ENCODE measurements at places on chromosomes 5 and 9. TPM values are rescaled to one million over a fixed set of nuclear protein-coding genes. Genes with fewer than 3 reads are reported as not detected.

DNA sequence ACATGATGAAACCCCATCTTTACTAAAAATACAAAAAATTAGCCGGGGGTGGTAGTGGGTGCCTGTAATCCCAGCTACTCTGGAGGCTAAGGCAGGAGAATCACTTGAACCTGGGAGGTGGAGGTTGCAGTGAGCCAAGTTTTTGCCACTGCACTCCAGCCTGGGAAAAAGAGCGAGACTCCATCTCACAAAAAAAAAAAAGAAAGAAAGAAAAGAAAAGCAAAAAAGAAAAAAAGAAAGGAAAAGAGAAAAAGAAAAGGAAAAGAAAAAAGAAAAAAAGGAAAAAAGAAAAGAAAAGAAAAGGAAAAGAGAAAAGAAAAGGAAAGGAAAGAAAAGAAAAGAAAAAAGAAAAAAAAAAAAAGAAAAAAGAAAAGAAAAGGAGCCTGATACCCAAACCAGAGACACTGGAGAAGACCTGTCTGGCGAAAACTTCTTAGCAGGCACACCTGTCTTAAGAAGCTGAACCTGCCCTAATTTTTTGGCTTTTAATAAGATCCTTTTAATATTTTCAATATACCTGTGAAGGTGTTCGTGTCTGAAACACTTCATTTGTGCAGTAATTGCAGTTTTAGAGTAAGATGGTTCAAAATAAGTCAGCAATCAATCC is 164.7 kb upstream of the IRX2 start:
- DNase-seq: no peak

DNA sequence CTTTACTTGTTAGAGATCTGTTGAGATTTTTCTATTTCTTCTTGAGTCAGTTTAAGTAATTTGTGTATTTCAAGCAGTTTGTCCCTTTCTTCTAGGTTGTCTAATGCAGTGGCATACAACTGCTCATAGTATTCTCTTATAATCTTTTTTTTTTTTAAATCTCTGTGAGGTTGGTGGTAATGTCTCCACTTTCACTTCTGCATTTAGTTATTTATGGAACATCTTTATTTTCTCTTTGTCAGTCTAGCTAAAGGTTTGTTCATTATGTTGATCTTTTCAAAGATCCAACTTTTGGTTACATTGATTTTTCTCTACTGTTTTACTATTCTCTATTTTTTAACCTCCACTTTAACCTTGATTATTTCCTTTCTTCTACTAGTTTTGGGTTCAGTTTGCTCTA is 13.8 kb downstream of the FOXE1 start:
- no peak for DNase-seq

- DNase-seq: peak; percentile 75
Observed at GRCh38 chr5:95644351-95645042, 2.1 kb upstream of the RFESD start.

- no peak for DNase-seq
Observed at GRCh38 chr9:93684161-93684765, 107.9 kb downstream of the PHF2 start.

- DNase-seq: no peak
Observed at GRCh38 chr9:3479514-3480352, 46.1 kb downstream of the RFX3 start.

- DNase-seq: no peak
Observed at GRCh38 chr5:31733371-31733770, 94.4 kb downstream of the PDZD2 start.

GRCh38 chr9:19229595-19230354 is 718 bp upstream of the DENND4C start:
- peak; percentile 79 for DNase-seq

GRCh38 chr5:124859027-124859426 is 112.6 kb upstream of the ZNF608 start:
- no peak for DNase-seq

DNA sequence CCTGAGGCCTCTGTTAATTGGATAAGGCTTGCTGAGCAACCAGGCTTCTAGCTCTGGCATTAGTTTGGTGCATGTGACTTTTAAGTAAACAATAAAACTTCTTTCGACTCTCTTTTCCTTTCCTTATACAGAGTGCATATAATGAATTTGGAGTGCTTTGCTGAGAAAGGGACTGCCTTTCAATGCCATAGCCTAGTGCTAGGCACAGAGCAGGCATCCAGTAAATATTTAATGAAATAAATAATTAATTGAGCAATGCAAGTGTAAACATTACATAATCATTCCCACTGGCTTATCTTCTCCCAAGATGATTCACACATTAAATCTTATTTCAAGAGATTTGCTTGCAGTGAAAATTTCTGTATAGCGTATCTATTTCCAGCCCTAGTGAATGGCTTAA is 74.1 kb downstream of the NMUR2 start:
- DNase-seq: no peak

DNA sequence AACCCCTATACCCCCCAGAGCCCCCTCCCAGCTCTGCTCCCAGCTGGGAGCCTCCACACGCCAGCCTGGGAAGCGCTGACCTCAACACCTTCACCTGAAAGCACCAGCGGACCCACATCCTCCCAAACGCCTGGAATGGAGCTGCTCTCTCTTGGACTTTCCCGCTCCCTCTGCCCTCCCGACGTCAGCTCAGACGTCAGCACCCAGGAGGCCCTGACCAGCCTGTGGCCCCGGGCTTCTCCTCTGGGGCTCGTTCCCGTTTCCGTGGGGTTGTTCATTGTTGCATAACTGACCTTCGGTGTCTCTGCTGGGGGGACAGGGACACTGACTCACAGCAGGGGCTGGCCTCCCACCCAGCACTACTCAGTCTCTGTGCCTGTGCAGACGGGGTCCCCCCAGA is 35.0 kb upstream of the SLC6A3 start:
- DNase-seq: no peak

GRCh38 chr5:158756871-158757270 is 342.8 kb downstream of the EBF1 start:
- DNase-seq: no peak

DNA sequence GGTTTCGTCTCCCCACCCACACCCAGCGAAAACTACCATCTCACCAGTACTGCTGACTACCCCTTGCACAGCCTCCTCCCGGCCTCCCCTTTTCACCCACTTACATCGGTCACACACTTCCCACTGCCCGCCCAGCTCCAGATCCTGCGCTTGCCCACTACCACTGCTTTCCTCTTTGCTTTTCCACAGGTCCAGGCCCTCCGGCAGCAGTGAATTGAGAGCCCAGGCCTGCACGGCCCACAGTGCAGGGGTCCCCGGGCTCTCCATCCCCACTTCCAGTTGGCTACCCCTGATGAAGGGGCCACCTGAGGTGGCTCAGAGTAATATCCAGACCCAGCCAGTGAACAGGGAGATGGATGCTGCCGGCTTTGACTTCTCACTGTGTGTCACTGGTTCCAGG is 120.2 kb upstream of the FSTL4 start:
- no peak for DNase-seq

DNA sequence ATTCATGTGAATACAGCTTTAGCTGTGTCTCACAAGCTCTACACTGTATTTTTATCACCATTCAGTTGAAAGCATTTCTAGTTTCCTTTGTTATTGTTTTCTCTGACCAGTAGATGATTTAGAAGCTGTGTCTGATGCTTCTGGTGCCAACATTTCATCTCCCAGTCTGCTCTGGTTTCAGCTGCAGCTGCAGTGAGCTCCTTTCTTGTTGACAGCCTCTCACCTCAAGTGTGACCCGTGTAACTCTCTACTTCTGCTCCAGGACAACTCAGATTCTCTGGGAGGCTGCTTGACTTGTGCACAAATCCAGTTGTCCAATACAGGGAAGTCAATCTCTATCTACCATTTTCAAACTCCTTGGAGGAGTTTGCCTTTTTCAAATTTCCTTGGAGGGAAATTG is 504.8 kb downstream of the DIRAS2 start:
- DNase-seq: no peak

LMBRD2 gene
- total RNA-seq: 15.6 TPM

NDST1 gene
- total RNA-seq: 79.8 TPM
